ENCODE measurements at places on chromosomes 1 and 21.

- no peak for DNase-seq
These were observed 315.5 kb downstream of the TGFB2 start for GRCh38 chr1:218660678-218661053.

- no peak for DNase-seq
These were observed 12.0 kb downstream of the SYT11 start for GRCh38 chr1:155871390-155871789.

- DNase-seq, result no peak
These were observed 23.2 kb upstream of the QSOX1 start for GRCh38 chr1:180131510-180131909.

DNA sequence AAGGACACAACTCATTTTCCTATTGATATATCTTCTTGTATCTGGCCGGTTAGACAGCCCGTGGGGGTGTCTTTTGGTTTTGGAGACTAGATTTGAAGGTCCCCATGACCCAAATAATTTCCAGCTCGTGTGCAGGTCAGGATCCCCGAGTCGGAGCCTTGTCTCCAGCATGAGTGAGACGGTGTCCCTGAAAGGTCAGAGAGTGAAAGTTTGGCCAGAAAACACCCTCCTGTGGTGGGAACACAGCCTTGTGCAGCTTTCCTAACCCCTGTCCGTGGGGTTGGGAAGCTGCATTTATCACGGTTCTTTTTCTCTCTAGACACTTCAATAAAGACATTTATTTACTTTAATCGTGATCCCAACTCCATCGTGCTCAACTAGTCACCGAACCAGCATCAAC, 17.6 kb downstream of the COQ8A start:
- no peak for DNase-seq

- DNase-seq, result no peak
These were observed 65.8 kb downstream of the NOS1AP start for GRCh38 chr1:162135271-162135775.

DNA sequence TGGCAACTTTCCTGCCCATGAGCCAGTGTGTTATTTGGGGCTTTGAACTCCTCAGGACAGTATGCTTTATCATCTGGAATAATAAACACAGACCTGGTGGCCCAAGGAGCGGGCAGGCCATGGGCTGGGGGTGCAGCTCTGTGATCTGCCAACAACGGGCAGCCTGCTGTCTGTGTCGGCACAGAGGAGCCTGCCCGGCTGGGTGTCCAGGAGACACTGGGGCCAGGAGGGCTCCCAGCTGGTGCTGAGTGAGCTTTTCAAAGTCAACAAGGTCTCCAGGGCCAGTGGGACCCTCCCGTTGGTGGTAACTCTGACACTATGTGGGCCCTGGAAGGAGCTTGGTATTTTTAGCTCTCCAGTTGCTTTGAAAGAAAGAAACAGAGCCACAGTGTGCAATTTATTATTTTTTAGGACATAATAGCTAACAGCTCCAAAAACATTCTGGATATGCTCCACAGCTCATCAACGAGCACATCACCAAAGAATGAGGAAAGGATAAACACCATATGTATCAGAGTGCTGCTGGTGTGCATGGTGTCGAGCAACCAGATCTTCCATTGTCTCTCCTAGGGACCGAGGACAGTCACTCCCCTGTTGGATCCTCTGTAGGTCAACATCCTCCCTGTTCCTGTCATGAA, 488.7 kb upstream of the USP24 start:
- DNase-seq, result no peak

DNA sequence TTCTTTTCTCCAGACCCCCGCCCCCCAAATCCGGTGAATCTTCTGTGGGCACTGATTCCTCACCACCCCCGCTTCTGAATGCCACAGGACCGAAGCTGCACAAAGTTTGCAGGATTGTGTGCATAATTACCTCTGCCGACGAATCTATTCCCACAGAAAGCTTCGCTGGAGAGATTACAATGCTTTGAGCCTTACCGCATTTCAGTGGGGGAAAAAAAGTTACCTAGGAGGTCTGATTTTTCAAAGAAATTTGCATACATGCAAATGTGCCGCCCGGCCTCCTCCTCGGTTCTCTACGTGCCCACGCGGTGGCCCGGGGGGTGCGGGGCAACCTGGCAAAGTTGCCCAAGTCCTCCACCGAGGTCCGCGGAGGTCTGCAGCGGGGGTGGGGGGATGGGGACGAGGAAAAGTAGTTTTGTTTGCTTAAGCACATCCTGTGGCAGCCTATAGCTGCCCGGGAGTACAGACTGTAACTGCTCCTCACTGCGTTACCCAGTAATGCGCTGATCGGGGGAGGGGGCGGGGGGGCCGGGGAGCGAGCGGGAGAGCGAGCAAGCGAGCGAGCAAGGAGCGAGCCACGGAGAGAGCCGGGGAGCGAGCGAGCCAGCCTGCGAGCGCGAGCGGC, 563 bp upstream of the NFIA start:
- DNase-seq, result no peak

DNA sequence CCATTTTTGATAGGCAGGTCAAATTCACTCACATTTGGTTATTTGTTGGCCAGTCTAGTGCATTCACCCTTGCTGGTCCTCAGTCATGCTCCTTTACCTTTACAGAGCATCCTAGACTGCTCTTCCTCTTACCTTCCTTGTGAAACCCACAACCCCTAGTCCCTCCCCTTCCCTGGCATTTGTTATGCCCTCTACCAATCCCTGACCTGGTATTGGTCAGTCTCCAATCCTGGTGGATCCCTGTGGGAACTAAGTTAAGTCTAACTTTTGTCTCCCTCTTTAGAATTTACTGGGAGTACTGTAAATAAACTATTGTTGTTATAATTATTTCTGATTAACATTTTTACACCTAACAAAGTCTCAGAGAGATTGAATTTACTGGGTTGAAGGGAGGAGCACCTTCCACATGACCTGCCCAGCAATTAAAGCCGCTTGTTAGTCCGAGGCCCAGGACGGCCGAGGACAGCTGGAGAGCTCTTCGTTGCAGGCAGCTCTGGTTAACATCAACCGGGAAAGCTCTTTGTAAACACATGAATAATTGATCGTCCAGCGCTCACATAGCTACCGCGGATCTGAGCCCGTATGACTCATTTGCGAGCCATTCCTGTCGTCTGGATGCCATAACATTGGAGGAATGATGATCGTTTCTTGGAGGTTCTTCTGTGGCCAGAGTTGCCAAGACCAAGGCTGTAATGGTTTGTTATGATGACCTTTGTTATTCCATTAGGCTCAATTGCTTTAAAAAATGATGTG, 31.9 kb downstream of the MTARC1 start:
- DNase-seq, result no peak

GRCh38 chr1:6935361-6935883, 150.2 kb downstream of the CAMTA1 start:
- DNase-seq, result no peak

DNA sequence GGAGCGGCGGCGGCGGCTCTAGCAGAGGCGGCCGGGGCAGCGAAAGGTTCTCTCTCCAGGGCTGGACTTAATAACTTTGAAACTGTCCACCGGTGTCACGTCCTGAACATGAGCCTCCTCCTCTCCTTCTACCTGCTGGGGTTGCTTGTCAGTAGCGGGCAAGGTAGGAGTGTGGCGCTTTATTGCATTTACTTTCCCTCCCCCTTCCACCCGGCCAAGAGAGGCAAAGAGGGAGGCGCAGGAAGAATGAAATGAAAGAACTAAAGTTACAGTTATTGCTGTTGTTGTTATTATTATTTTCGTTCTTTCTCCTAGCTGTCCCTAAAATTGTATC, 214 bp downstream of the NCAM2 start:
- DNase-seq, result no peak

Measured in stimulated activated CD4-positive, alpha-beta T cell treated with anti-CD3 and anti-CD28 coated beads, TNF-alpha, amount 100 ng/mL, for 1 hour (primary cell).